ENCODE measurements at places on chromosomes 4 and X. TPM values are rescaled to one million over a fixed set of nuclear protein-coding genes. Genes with fewer than 3 reads are reported as not detected.
A peak's percentile ranks its signal among the peaks of the same experiment; 100 is the strongest.

DNA sequence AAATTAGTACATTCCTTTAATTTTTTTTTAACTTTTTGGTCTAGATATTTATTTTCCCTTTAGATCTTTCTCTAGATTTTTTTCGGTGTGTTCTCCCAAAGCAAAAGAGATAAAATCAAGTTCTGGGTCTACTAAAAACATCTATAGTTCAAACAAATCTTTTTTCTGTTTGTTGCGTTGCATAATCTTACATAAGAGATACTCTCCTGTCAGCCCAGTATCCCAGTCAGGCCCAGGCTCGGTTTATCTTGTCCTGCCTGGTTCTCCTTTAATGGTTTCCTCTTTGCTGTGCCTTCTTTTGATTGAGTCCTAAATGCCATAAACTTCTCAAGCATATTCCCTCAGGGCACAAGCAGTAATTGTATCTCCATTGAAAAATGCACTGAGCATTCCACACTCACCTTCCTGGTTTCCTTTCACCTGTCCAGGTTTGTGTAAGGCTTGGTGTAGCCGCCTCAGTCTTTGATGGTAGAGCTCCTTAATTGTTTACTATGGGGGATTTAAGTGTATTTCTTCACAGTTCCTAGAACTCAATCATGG lies 104.9 kb downstream of the TMEM131L start:
- H3K4me3 ChIP-seq, result no peak overlapping the region
- H3K36me3 ChIP-seq, result no peaks in the 10 kb centered on the region
- H3K4me1 ChIP-seq, result no peaks in the 10 kb centered on the region
- no peak for DNase-seq

- no peak overlapping the region for H3K4me3 ChIP-seq
- no peaks in the 10 kb centered on the region for H3K4me1 ChIP-seq
- no peaks in the 10 kb centered on the region for H3K27me3 ChIP-seq
- H3K27ac ChIP-seq, result no peak overlapping the region
Measured at GRCh38 chr4:66893807-66894206, 651.5 kb downstream of the CENPC start.

The RTL5 gene
- 1.9 TPM for total RNA-seq

DNA sequence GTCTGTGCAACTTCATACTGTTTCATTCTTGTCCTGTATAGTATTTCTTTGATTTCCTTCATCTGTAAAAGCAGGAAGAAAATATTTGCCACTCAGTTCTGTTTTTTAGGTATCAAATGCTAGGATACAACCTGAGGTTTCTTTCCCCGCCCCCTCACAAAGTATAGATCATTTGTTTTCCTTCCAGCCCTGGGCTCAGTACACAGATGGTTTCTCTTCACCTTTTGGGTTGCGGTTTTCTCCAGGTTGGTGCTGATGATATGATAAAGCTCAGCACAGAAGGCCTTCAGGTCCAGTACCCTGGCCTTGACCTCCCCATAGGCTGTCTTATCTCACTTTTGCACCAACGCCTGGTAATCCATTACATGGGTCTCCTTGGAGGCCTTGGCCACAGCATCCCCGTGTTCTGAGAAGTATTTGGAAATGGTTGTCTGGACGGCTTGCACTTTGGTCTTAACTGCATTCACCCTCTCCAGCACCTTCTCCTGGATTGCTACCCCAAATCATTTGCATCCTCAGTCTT lies 35.2 kb downstream of the PTTG2 start:
- DNase-seq, result peak; percentile 29
- H3K4me3 ChIP-seq, result no peak overlapping the region
- no peak overlapping the region for H3K27ac ChIP-seq
- peaks cover 11% of the 10 kb centered on the region for H3K4me1 ChIP-seq
- no peaks in the 10 kb centered on the region for H3K27me3 ChIP-seq

GRCh38 chrX:47482512-47483305 lies at the start of gene ZNF41:
ZNF41 (minus strand) TSS chrX:47483222; CDS start chrX:47467481, 15,741 bp downstream.
- peak; percentile 62 for DNase-seq
- peak within 1 kb of the TSS; percentile 77 for H3K4me3 ChIP-seq

- H3K4me1 ChIP-seq, result peaks cover 2% of the 10 kb centered on the region
- DNase-seq, result no peak
- H3K27ac ChIP-seq, result no peak overlapping the region
Measured at GRCh38 chr4:151530230-151530629, 121.3 kb downstream of the FHIP1A start.

DNA sequence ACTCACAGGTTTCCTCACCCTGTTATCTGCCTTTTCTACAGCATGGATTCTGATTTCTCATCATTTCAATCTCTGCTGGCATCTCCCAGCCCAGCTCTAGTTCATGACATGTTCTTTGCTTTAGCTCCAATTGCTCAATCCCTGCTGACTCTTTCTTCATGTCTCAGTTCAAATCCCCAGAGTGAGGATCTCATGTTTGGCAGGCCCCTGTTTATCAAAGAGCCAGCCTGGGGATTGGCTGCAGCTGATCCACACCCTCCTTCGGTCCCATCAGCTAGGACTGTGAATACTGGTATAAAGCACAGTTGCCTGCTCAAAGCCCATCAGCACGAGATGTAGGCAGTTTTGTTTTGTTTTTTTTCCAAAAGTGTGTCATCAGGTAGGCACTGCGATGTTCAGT lies 14.4 kb upstream of the CC2D2A start:
- H3K36me3 ChIP-seq, result no peaks in the 10 kb centered on the region
- H3K4me3 ChIP-seq, result no peak overlapping the region
- H3K27me3 ChIP-seq, result no peaks in the 10 kb centered on the region
- H3K27ac ChIP-seq, result no peak overlapping the region
- DNase-seq, result no peak

GRCh38 chrX:107599450-107599861 lies 28.9 kb upstream of the PRPS1 start:
- no peak overlapping the region for H3K4me3 ChIP-seq
- no peaks in the 10 kb centered on the region for H3K4me1 ChIP-seq
- no peaks in the 10 kb centered on the region for H3K27me3 ChIP-seq
- H3K36me3 ChIP-seq, result no peaks in the 10 kb centered on the region

The TCP11X2 gene
- 0.32 TPM for total RNA-seq

DNA sequence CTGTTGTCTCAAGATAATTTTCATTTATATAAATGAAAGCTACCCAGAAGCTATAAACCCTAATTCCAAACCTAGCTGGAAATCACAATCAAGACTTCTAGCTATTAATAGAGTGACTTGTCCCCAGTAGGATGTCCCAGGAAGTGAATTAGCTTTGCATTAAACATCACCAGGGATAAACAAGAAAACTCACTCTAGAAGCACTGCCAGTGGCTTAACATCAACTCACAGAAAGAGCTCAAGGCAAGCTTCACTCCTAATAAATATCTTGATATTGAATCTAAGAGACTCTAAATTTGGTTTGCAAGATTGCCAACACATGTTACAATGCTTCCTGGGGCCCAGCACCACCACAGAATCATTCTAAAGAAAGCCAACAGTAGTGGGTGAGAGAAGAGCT lies 468.7 kb upstream of the FAM241A start:
- no peaks in the 10 kb centered on the region for H3K27me3 ChIP-seq
- no peak for DNase-seq
- no peak overlapping the region for H3K4me3 ChIP-seq
- H3K27ac ChIP-seq, result no peak overlapping the region
- no peaks in the 10 kb centered on the region for H3K4me1 ChIP-seq
- H3K36me3 ChIP-seq, result no peaks in the 10 kb centered on the region

DNA sequence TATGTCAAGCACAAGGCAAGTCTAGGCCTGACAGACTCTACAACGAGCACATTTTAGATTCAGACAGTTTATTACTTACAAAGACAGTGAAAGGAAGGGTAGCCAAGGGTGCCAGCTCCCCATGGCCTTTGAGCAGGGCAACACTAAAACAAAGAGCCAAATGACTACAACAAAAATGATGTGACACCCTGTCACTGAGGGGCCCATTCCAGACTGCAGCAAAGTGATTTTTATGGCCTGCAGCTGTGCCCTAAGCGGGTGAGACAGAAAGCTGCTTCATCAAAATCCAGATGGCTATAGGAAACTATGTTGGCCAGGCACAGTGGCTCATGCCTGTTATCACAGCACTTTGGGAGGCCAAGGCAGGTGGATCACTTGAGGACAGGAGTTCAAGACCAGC lies 13.4 kb upstream of the RP2 start:
- H3K27ac ChIP-seq, result no peak overlapping the region
- H3K36me3 ChIP-seq, result no peaks in the 10 kb centered on the region
- no peak for DNase-seq

- no peaks in the 10 kb centered on the region for H3K27me3 ChIP-seq
- H3K4me1 ChIP-seq, result no peaks in the 10 kb centered on the region
- DNase-seq, result no peak
Measured at GRCh38 chrX:96909291-96909690, 25.6 kb downstream of the RPA4 start.

The DDX53 gene
- total RNA-seq, result not detected

- H3K27ac ChIP-seq, result no peak within 1 kb of the TSS
- DNase-seq, result no peak
- peaks cover 7% of the 10 kb centered on the region for H3K4me1 ChIP-seq
- H3K4me3 ChIP-seq, result no peak within 1 kb of the TSS
- H3K36me3 ChIP-seq, result no peaks in the 10 kb centered on the region
- H3K27me3 ChIP-seq, result no peaks in the 10 kb centered on the region
Measured at GRCh38 chrX:71222929-71223328, at the start of gene GJB1. GJB1 (plus strand) TSS chrX:71223224; CDS start chrX:71223708, 484 bp downstream.

DNA sequence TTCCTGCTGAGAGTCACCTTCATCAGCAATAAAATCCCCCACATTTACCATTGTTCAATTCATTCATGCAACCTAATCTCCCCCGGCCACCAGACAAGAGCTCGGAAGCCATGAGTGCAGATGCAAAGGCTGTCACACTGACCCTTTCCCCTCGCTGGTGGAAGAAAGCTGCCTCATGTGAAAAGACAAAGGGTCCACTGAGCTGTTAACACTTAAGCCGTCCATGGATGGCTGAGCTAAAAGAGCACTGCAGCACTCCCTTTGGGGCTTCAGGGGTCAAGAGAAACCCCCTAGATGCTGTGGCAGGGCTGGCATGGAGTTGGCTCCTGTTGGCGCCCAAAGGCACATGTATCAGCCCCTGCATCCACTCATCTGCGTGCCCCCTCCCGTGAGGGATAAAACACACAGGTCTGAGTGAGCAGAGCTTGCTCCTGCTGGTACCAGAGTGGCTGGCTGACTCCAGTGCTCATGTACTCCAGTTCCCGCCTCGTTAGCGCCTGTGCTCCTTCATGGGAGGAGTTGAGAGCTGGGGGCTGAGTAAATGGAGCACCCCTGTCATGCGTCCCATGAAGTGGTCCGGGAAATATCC lies 216.5 kb downstream of the PDHA2 start:
- H3K36me3 ChIP-seq, result no peaks in the 10 kb centered on the region
- H3K27me3 ChIP-seq, result no peaks in the 10 kb centered on the region
- no peak for DNase-seq
- no peaks in the 10 kb centered on the region for H3K4me1 ChIP-seq
- H3K4me3 ChIP-seq, result no peak overlapping the region
- H3K27ac ChIP-seq, result no peak overlapping the region

DNA sequence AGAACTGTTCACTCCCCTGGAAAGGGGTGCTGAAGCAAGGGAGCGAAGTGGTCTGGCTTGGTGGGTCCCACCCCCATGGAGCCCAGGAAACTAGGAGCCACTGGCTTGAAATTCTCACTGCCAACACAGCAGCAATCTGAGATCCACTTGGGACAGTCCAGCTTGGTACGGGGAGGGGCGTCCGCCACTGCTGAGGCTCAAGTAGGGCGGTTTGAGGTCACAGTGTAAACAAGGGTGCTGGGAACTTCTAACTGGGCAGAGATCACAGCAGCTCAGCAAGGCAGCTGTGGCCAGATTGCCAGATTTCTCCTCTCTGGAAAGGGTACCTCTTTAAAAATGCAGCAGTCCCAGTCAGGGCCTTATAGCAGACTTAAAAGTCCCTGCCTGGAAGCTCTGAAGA lies 53.9 kb upstream of the GALNTL6 start:
- no peaks in the 10 kb centered on the region for H3K36me3 ChIP-seq
- H3K27me3 ChIP-seq, result no peaks in the 10 kb centered on the region
- H3K4me1 ChIP-seq, result no peaks in the 10 kb centered on the region
- no peak for DNase-seq

The BANK1 gene
- total RNA-seq, result 0.93 TPM

DNA sequence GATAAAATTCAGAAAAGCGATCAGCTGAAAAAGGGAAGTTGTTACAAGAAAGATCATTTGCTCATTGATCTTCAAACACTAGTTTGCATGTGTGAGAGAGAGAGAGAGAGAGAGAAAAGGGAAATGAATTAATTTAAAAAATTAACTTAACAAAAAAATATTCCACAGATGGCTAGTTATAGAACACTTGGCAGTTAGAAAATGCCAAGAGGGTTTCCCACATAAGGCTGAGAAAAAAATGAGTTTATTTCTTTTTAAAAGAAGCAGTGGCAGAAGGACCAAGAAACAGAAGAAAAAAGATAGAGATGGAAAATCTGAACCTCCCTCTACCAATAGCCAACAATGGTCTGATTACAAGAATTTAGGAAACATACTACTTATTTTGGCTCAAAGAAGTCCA lies 47.1 kb downstream of the FGF13 start:
- no peaks in the 10 kb centered on the region for H3K36me3 ChIP-seq
- H3K4me1 ChIP-seq, result no peaks in the 10 kb centered on the region
- no peak overlapping the region for H3K27ac ChIP-seq
- H3K4me3 ChIP-seq, result no peak overlapping the region

- no peak for DNase-seq
- H3K4me1 ChIP-seq, result no peaks in the 10 kb centered on the region
- H3K36me3 ChIP-seq, result no peaks in the 10 kb centered on the region
- no peak overlapping the region for H3K4me3 ChIP-seq
- no peak overlapping the region for H3K27ac ChIP-seq
- no peaks in the 10 kb centered on the region for H3K27me3 ChIP-seq
Measured at GRCh38 chr4:114366368-114366767, 232.2 kb upstream of the UGT8 start.

GRCh38 chr4:81052119-81053068 lies 21.9 kb downstream of the BMP3 start:
- no peak overlapping the region for H3K4me3 ChIP-seq
- no peaks in the 10 kb centered on the region for H3K27me3 ChIP-seq
- H3K27ac ChIP-seq, result no peak overlapping the region
- H3K36me3 ChIP-seq, result no peaks in the 10 kb centered on the region
- DNase-seq, result peak; percentile 44

DNA sequence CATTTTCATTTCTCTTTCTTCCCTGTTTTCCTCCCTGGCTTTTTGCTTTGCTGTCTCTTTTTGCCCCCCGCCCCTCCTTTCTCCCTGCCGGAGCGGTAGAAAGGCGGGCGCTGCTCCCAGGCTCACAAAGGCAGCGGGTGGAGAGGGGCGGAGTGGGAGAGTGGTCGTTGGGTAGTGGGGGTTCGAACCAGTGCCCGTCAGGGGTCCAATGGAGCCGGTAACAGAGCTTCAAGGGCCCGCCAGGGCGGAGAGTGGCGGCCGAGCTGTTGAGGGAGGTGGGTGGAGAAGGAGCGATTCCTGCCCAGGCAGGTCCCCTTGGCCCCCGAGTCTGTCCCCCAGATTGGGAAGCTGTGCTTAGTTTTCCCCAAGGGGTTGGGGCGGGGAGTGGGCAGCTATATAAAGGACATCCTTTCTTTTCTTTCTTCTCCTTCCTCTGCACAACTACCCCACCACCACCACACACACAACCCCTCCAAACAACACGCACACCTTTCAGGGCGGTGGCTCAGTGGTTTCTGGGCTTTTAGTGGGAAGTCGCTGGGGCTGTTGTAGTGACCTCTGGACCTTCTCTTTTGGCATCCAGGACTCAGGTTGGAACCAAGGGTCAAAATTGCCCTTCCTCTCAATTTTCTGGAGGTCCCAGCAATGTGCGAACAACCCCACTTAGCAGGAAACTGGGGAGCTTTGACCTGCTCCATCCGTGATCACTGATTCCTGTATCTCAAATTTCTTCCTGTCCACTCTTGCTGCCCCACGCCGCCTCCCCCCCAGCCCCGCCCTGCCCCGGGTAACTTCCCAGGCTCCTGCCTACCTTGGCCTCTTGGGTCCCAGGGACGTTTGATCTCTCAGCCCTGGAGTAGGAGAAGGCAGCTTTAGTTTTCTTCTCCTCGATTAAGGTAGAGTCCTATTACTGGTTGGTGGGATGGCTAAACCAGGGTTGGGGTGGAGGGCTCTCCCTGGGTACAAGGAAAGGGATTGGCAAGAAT lies 1.9 kb downstream of the EFNB1 start:
- H3K4me1 ChIP-seq, result peaks cover 3% of the 10 kb centered on the region
- DNase-seq, result no peak
- no peak overlapping the region for H3K27ac ChIP-seq

Measured in H1 (cell line).